ENCODE measurements at places on chromosomes 2 and 18.

DNA sequence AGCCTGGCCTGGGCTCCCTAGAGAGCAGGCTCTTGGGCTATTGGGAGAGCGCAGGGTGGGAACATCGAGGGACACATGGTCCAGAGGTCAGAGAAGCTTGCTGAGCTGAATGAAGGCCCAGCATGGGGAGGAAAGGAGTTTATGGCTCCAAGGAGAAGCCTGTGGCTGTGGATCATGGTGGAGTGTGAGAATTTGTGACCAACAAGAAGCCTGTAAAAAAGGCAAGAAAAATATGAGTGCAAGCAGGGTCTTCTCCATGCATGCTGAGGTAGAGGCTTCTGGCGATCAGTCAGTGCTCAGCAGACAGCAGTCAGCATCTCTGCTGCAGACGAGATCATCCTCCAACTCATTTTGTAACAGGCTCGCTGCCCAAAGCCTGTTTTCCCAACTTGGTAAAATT, 1.3 kb upstream of the SCYGR3 start:
- no peak for DNase-seq

GRCh38 chr2:217755027-217755745, 247.6 kb downstream of the TNS1 start:
- no peak for DNase-seq

GRCh38 chr2:137838255-137839092, 125.8 kb upstream of the HNMT start:
- DNase-seq, result peak; percentile 53

DNA sequence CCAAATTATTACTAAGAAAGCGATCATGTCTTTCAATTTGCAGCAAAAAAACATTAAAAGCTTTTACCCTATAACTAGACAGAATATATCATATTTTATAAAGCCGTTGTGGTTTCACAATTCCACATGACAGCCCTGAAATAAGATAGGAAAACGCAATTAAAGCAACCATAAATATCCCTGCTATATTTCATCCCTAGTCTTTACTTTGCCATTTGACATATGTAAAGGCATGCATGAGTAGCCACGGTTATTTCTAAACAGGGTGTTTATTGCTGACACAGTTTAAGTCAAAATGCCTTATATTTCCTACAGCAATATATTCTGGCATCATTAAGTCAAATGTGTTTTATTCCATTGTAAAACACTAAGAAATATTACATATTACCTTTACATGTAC, 239.9 kb downstream of the DSEL start:
- DNase-seq, result no peak

GRCh38 chr18:8948011-8948410, 154.5 kb upstream of the NDUFV2 start:
- no peak for DNase-seq

DNA sequence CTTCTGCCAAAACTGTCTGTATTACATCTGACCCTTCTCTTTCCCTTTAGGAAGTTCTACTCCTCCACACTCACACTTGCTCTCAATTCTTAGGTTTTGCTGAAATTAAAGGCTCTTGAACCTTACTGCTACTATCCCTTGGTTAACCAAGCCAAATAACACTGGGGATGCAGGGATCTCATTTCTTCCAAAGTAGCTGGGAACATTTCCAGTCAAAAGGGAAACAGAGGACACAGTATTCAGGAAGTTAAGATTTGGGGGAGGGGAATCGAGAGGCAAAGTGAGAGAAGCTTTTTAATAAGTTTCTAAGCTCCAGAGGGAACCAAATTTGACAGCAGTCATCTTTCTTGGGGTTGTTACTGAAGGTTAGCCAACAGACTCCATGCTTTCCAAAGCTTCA, 6.2 kb downstream of the SEPTIN2 start:
- DNase-seq, result no peak

- DNase-seq, result no peak
These were observed 236.4 kb downstream of the HDAC4 start for GRCh38 chr2:239164335-239164871.

DNA sequence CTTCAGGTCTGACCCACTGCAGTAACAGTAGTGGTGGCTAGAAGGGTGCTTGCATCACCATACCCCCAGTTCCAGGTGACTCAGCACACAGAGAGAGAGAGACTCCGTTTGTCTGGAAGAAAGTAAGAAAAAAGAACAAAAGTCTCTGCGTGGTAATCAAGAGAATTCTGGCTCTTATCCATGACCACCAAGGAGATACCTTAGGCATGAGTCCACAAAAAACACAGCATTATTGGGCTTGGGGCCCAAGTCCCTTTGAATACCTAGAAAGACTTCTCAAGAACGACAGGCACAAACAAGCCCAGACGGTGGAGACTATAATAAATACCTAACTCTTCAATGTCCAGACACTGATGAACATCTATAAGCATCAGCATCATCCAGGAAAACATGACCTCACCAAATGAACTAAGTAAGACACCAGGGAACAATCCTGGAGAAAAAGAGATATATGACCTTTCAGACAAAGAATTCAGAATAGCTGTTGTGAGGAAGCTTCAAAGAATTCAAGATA, 21.7 kb upstream of the BAZ2B start:
- peak; percentile 66 for DNase-seq

DNA sequence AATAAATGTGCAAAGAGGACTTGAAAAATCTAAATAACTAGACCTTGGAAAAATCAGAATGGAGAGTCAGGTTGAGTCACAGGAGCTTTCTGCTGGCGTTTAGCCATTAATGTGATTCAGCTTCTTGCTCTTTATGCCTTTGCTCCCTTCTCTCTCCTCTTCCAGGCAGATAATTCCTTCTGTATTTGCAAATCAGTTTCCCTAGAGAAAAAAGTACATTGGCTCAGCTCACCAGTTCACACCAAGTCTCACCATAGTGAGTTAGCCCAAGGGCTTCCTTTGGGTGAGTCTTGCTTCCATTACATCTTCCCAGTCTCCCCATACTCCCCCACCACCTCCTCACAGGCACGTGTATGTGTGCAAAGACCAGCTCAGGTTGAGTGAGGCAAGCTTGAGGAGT, 73.6 kb downstream of the CYBRD1 start:
- DNase-seq, result peak; percentile 86

- DNase-seq, result no peak
These were observed 38.8 kb downstream of the SFXN5 start for GRCh38 chr2:73032702-73033097.

DNA sequence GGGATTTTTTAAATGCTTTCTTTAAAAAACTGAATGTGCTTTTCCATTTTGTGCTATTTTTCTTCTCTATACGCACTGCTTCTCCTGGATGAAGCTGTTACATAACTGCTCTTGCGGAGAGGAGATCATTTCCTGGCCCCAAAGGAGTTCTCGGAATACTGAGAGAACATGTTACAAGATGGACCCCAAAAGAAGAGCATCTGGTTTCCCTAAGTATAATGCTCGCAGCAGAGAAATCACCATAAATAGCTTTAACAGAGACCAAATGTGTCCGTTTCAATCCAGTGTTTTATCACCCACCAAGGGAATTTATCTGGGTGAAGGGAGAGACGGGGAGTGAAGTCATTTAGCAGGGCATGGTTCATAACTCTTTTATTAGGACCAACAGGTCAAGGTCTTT, 80.1 kb downstream of the RBM43 start:
- no peak for DNase-seq

- no peak for DNase-seq
These were observed 1793.4 kb downstream of the SUCLG1 start for GRCh38 chr2:82665691-82666090.

GRCh38 chr2:68441179-68441993, 25.7 kb downstream of the FBXO48 start:
- DNase-seq, result peak; percentile 90

GRCh38 chr2:19837235-19837766, 64.5 kb downstream of the TTC32 start:
- no peak for DNase-seq

All from fibroblast of skin of scalp (primary cell).